ENCODE measurements at places on chromosomes 12 and 14.

- DNase-seq = no peak
Observed at GRCh38 chr14:55938249-55938791, 179.9 kb upstream of the PELI2 start.

GRCh38 chr14:39113685-39114072, 444 bp upstream of the GEMIN2 start:
- no peak for DNase-seq

DNA sequence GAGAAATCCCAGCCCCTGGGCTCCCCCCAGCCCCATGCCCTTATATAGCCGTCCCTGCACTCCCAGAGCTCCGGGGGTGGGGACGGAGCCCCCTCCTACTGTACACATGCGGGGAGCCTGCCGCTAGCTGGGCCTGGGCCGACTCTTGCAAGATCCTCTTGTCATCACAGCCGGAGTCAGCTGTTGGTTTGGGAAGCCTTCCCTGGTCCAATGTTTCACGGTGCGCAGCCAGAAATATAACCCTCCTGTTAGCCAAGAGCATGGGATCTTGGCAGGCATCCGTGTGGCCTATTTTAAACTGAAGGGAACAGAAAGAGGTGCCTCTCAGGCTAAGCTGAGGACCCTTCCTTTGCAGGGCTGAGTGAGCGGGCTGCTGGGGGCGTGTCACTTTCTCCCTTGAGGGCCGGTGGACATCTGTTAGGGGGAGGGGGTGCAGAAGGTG, 175.3 kb downstream of the TSPAN9 start:
- no peak for DNase-seq

DNA sequence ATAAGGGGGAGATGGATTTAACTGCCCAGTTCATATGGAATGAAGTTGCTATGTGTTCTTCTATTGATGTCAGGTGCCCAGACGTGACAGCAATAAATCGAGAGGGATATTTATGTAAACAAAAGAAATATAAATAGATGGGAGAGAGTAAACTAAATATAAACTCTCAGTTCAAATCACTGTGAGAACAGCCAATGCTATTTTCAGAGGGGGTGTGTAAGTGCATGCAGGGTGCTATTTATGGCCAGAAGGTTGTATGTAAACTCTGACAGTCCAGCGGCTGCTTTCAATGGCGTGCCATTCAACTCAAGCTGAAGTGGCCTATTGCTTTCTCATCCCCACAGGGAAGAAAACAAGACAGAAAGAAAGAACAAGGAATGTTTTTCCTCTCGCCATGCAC, 127.2 kb downstream of the KCNA5 start:
- no peak for DNase-seq

DNA sequence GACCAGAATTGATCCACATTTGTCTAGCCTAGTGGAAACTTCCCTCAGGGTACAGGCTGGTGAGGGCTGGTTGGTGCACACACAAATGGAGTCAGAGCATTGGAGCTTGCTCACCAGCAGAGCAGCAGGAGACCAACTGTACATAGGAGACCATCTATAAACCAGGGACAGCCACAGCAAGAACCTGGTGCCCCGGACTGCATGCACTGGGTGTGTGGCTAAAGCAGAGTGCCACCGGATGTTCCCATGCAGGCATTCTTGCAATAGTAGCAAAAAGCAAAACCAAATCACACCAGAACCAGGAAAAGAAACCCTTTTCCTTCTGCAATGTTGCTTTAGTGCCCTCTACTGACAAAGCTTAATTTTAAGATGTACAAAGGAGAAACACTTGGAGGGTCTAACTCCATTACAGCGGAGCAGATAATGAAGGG, 136.4 kb downstream of the MDGA2 start:
- DNase-seq = peak; percentile 2
